Activated T-cell treated with anti-CD3 and anti-CD28 coated beads for 48 hours (primary cell): ENCODE measurements at places on chromosomes 1 and 21.

GRCh38 chr21:14550135-14550534, 4.0 kb upstream of the SAMSN1 start:
- no peak for DNase-seq

- no peak for DNase-seq
These were observed 19.6 kb upstream of the TARBP1 start for GRCh38 chr1:234498448-234499118.

- DNase-seq, result peak; percentile 6
These were observed 26.4 kb upstream of the EEIG2 start for GRCh38 chr1:108533351-108534083.

- no peak for DNase-seq
These were observed 175.1 kb downstream of the BACH1 start for GRCh38 chr21:29473808-29474207.

DNA sequence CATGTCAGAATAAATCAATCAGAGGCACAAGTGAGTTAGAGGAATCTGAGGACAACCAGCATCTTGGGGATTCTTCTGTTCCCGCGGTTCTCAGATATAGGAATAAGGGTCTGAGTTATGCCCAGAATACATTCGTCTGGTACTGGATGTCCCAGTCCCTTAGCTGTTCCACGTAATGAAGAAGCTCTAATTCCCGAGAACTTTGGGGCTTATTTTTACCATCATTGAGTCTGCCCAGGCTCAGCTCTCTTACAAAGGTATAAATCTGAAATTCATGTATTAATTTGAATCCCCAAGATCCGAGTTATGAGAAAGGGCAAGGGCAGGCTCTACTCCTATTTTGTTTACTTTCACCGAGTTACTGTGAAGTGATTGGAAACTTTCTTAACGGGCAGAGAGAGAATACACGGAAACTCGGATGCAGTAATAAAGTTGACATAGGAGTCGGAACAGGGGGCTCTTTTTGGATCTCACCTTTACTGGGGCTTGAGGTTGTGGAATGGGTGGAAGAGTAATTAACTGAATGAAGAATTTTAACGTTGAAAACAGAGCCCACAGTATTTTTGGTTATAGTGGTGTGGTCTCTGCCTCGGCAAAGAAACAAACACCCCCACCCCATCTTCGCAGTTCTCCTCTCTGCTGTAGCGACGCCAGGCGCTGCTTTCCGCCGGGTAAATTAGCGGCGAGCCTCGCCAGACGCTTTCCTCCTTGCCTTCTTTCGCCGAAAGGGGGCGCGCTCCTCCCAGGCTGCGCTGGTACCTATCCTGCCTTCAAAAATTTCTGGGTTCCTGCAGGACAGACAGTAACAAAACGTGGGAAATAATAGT, 7.1 kb downstream of the PRRX1 start:
- no peak for DNase-seq
